Activated CD4-positive, alpha-beta T cell treated with anti-CD3 and anti-CD28 coated beads for 24 hours (primary cell): ENCODE measurements at places on chromosomes 11 and 22.

- DNase-seq: no peak
Observed at GRCh38 chr11:22536071-22536470, 89.6 kb downstream of the FANCF start.

- DNase-seq: no peak
Observed at GRCh38 chr22:29477723-29478318, 2.2 kb upstream of the NEFH start.

- no peak for DNase-seq
Observed at GRCh38 chr11:60887556-60887955, 18.8 kb downstream of the PRPF19 start.

- no peak for DNase-seq
Observed at GRCh38 chr11:2708151-2708581, 8.4 kb upstream of the KCNQ1OT1 start.

- DNase-seq: no peak
Observed at GRCh38 chr11:98434296-98434695, 586.5 kb upstream of the CNTN5 start.

GRCh38 chr11:43447151-43447550, 88.4 kb downstream of the TTC17 start:
- DNase-seq: no peak
